ENCODE measurements at places on chromosomes 1 and 21.

GRCh38 chr1:241679961-241680360, 27.9 kb downstream of the WDR64 start:
- DNase-seq = no peak

DNA sequence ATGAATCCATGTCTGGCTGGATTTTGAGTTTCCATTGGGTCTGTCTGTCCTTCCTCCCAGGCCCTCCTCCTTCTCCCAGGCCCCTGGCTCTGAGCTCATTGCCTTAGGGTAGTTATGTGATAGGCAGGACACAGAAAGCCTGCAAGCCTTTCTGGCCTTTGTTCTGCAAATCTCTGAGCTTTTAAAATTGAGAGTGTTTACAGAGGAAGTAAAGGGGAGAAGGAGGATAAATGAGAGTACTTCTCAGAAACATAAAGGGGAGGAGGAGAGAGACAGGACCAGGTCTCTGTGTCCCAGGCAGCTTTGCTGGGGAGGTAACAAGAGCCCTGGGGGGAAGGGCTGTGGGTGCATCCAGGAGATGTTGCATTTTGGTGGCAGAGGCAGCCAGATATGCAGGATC, 126.7 kb downstream of the FOXD2 start:
- DNase-seq = no peak

GRCh38 chr21:19031953-19032352, 628.4 kb upstream of the TMPRSS15 start:
- DNase-seq = no peak

- DNase-seq = no peak
These were observed 29.9 kb downstream of the POFUT2 start for GRCh38 chr21:45257673-45258341.

DNA sequence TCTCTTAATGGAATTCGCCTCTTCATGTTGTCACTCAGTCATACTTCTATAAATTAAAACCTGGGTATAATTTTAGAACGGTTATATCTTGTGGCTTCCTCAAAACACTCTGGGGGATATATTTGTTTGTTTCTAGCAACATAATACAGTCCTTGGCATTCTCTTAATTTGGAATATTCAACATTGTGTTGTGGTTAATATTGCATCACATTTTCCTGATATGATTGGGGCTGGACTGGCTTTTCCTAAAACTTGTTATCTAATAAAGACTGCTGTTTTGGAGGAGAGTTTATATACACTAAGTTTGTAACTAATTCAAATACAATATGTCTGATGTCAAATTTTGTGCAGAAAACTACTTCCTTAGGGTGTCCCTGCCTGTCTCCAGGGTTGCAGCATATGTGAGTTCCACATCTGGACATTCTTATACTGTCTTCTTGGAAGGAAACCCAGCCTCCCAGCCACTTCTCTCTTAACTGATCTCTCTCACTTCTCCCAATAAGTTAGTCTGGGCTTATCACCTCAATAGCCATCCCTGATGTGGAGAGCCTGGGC, 892.6 kb downstream of the MRPL39 start:
- DNase-seq = no peak

All from fibroblast of the conjunctiva (primary cell).